ENCODE measurements at places on chromosomes 12 and 14.
A peak's percentile ranks its signal among the peaks of the same experiment; 100 is the strongest.

- DNase-seq: no peak
These were observed 65.8 kb downstream of the PPP2R5C start for GRCh38 chr14:101827286-101827685.

- no peak for DNase-seq
These were observed 5.7 kb downstream of the MIPOL1 start for GRCh38 chr14:37203423-37203822.

DNA sequence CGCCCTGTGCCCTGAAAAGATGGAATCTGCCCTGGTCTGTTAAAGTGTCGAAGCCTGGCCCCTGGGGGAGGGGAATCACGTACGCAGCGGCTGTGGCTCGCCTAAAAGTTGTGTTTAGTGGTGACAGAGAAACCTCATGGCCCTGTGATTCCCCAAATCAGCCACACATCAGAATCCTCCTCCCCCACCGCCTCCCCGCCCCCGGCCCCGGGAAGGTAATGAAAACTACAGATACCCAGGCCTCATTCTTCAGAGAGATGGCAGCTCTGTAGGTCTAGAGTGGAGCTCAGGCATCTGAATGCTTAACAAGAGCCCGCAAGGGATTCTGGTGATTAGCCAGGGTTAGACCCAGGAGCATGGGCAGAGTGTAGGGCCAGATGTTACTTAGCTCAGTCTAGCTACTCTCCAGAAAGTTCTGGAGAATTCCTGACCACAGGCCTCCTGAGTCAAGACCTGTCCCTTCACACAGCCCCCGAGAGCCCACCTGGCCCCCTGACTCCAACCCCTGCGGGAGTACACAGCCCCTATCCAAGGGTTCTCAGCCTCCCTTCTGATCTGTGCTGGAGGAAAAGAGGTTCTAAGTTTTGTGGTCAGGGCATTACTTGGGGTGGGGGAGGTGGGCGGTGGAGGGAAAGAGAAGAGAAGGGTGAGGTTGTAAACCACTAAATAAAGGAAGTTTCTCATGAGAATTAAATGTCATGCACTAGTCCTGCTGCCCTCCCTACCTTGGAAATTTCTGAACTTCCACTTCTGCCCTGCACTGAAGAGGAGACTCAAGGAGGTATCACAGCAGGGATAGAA is 114.8 kb downstream of the PLXNC1 start:
- no peak for DNase-seq

DNA sequence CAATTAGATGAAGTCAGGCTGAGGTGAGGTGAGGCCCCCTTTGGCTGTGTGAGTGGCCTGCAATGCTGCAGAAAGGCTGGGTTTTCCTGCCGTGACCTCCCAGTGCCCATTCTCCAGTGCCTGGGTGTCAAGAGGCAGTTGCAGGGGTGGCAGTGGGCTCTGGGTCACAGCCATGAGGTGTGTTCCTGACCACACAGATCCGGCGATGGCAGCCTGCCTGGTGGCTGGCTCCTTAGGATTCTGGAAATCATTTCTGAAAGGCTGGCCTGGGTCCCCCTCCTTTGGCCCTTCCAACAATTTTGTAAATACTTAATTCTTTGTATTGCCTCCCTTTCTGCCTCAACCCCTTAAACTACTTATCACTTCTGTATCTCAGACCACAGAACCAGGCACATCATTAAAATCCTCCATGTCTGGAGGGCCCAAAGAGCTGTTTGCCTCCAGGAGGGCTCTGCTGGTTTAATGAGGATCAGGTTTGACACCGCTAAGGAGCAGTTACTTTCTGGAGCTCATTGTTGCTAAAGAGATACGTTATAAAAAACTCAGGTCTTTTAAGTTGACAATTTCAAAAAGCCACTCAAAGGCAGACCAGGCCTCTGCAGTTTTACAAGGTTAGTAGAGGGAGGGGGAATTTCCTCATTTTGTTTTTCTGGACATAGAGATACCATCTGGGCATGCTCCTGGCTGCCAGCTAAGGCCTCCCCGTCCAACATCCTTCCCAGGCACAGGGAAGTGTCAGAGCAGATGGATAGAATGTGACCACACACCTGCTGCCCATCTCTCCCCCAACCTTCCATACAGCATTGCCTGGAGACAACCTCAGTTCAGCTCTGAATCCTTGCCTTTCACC is 204.4 kb downstream of the FOXN3 start:
- DNase-seq: peak; percentile 28

GRCh38 chr14:24408764-24409163 is 10.0 kb downstream of the NYNRIN start:
- DNase-seq: no peak

DNA sequence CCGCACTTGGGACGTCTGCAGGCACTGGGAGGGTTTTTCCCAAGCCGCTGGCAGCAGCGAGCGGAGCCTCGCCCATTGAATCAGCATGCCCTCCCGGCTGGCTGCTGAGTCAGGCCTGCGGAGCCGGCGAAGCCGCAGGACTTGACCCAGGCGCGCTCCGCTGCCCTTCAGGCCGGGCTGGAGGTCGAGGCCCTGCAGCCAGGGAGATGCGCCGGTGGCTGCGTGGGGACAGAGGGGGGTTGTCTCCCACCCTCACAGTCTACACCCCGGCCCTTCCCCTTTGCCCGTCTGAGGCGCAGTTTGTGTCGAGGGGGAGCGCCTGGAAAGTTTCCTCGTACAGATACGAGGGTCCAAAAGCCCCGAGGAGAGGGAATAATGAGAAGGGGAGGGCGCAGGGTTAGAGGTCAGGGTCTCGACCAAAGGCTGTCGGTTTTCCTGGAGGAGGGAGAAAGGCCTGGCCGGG is 759 bp upstream of the KLC1 start:
- no peak for DNase-seq

DNA sequence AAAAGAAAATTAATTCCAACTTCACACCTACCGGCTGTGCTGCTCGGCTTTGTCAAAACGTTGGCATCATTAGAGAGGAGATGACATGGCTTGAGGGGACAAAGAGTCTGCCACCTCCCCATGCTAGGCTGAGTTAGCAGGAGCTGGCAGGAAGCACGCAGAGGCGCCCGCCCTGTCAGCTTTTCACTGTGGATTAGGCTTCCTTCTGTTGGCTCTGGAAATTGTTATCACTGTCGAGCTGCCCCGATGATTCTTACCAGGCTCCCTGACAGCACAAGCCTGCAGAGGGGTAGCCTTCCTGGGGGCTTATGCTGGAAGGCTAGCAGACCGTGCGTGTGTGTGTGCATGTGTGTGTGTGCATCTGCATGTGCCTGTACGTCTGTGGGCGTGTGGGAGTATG is 490.9 kb upstream of the TBX3 start:
- no peak for DNase-seq

- no peak for DNase-seq
These were observed 35.6 kb downstream of the DGLUCY start for GRCh38 chr14:91149462-91149861.

DNA sequence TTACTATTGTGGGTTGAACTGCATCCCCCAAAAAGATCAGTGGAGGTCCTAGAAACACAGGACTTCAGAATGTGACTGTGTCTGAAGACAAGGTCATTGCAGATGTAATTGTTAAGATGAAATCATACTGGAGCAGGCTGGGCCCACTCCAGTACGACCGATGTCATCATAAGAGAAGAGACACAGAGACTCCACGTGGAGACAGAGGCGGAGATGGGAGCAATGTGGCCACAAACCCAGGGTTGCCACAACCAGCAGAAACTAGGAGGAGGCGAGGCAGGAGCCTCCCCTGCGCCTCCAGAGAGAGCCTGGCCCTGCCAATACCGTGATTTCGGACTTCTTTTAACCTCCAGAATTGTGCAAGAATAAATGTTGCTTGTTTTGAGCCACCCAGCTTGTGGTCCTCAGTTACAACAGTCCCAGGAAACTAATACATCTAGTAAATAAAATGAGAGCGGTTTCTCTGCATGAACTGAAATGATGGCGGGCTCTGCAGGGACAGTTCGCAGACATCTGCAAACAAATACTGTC is 25.7 kb upstream of the FZD10 start:
- DNase-seq: no peak

All from T47D (cell line).